ENCODE measurements at places on chromosomes 12 and 14.

DNA sequence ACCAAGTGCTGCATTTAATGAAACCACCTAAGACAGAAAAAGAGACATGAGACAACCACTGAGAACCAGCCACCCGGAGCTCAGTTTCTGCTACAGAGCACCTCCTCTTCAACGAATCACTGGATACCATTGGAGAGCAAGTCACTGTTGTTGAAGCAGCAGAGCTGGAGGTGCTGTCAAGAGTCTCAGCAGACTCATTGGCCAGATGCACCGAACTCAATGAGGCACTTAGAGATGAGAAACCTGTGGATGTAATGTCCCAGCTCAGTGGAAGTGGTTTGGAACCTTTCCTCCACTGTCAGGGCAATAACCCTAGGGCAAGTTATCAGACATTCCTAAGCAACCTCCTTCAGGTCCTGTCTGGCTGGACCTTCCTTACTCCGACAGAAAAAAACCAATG lies 13.1 kb downstream of the NPC2 start:
- DNase-seq: no peak

DNA sequence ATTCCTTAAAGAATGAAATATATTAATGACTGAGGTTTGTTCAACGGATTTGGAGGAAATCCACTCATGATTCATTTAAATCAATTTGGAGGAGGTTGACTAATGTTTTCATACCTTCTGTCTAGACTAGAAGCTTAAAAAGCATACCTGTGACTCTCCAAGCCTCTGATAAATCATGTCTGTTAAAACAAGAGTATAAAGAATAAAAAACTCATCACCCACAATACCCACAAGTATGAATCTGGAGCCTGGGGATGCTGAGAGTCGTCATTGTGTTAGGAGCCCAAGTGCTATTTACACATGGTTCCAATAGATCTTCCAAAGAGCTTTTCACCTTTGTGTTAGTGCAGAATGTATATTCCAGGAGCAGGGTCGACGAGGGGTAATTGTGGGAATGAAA lies 86.8 kb upstream of the ADAMTS20 start:
- no peak for DNase-seq

GRCh38 chr12:1502379-1502720 lies 92.0 kb downstream of the FBXL14 start:
- DNase-seq: no peak

DNA sequence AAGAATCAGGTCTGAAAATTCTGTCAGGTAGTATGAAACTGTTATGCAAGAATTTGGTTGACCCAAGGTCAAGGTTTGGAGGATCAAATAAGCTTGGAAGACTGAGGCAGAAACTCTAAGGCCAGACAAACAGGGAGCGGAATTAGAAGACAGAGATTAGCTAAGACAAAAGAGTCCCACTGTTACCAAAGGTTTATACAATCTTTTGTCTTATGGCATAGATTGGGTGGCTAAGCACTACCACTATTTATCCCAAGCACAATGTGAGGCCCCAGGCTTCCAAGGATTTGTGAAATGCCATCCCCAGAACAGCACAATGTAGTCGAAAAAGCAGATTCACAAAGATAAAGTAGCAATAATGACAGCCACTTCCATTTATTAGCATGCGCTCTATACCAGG lies 311.2 kb downstream of the SEC23A start:
- no peak for DNase-seq

GRCh38 chr14:76227450-76228050 lies 75.8 kb downstream of the GPATCH2L start:
- no peak for DNase-seq

DNA sequence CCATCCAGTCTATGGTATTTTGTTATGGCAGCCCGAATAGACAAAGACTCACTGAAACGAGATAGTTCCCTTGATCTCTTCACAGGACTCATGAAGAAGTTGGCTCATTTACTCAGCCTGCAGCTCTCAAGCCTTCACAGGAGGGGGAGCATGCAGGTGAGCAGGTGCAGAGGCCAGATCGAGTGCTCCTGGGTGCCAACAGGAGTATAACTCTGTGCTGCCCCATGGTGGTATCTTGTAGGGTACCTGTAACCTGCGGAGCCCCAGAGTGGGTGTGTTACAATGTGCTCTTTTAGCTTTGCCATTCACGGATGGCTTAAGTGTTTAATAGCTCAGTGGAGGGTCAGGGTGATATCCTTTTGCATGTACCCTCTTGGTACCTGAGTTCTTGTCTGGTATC lies 159.5 kb downstream of the METTL25 start:
- DNase-seq: no peak

GRCh38 chr12:92143686-92144630 lies 1.7 kb downstream of the BTG1 start:
- no peak for DNase-seq

GRCh38 chr12:62919838-62920237 lies 15.1 kb downstream of the PPM1H start:
- DNase-seq: no peak

DNA sequence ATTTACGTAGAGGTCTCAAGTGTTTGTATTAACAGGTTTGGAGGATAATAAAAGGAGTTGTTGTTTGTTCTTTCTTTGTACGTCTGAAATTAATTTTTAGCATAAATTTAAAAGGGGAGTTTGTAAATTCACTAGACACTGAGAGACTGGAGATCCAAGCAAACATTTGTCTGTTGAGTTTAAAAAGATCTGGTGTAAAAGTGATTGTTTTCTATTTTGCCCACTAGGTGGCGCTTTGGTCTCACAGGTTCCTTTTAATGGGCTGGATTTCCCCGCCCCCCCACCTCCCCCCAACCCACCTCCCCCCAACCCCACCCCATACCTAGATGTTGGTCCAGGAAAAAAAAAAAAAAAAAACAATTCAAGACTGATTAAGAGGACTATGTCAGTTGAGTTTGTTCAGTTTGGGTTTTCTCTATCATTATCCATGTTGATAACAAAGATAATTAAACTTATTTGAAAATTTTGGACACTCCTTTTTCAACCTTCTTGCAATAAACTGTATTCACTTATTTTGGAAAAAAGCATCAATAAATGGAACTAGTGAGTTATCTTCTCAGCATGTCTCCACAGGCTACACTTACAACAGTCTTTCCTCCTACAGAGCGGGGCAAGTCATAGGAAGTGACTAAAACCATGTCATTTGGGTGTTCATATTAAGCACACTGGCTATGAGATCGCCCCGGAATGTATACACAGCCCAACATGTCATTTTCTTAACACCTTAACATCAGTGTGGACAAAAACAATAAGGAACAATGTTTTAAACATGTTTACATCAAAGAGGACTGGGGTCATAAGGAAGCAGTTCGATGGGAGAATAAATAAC lies 841.1 kb downstream of the NRXN3 start:
- DNase-seq: no peak

GRCh38 chr14:104882991-104883660 lies 18.1 kb downstream of the CEP170B start:
- DNase-seq: no peak

DNA sequence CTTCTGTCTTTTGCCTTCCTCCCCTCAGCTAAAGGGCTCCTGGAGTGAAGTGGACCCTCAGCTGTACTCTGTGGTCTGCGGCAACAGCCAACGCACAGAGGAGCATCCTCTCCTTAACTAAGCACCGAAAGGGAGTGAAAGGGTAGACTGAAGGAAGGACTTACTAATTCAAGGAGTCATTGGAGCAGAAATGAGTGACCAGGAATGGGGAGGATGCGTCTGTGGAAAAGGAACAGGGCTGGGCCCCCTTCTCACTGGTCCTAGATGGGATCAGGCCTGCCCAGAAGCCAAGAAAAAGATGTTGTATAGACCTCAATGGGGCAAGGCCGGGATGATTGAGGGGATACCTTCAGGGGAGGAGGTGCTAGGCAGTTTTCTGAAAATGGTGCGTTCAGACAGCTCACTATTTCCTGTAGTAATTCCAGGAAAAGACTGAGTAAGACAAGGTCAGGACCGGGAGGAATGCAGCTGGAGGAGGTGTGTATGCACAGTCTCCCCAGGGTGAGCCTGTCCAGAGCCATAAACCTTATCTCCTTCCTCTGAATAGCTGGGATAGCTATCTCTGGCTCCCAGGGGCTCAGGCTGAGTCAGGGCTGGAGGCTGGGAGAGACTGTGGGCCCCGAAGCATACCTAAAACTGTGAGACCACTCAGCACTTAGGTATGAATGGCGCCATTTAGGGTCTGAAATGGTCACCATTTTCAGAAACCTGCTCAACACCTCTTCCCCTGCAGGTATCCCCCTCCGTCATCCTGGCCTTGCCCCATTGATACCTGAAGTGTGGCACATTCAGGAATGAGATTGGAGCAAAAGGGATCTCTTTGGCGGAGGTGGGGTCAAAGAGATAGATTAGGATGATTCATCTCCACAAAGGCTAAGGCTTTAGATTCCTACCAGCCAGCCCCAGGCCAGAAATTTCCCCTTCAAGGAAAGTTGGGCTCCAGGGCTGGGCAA lies 20.2 kb upstream of the KRT8 start:
- no peak for DNase-seq

DNA sequence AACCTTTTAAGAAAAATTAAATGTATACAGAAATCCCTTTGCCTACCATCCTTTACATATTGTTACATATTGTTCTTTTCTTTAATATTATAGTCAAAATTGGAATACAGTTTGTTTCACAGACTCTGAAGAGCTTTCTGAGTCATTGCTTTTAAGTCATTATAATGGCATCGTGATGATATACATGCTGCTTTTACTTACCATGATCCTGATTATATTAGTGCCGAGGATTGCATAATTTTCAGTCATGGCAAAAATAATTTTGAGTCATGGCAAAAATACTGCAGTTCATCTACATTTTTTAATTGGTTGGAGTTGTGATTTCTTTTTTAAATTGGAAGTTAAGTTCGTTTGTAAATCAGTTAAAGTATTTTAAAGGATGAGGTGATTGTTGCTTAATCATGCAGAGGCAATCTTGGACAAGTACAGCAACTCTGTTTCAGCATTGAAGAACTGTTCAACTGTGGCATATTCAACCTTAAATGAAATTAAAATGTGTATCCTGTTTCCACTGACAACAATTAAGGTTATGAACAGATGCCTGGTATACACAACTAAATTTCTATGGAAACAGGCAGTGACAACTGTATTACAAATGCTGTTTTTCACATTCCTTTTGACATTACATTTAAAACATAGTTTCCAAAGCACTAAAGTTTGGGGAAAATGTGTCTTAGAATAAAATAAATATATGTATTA lies 142.3 kb downstream of the PCNX1 start:
- DNase-seq: no peak

- DNase-seq: no peak
These were observed 26.7 kb downstream of the MED21 start for GRCh38 chr12:27048822-27049752.

DNA sequence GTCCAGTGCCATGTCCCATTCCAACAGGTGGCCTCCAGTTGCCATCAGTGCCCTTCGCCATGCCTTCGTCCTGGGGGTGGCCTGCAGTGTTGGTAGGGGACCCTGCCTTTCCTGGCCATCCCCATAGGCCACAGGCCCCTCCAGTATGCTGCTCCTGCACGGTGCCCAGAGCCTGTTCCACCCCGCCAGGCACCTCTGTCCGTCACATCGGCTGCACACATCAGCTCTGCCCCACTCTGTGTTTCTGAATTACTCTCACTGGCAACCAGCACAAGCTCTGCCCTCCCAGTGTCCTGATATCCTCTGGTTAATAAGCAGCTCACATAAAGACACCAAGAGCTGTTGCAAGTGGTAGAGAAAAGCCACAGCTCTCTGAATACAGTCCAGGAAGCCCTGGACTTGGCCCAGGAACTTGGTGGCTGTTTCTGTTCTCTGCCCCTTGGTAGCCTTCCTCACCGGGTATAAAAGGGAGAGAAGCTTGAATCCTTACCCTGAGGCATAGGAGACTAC lies 31.3 kb upstream of the ATP2A2 start:
- DNase-seq: no peak

- no peak for DNase-seq
These were observed 19.9 kb downstream of the LRTM2 start for GRCh38 chr12:1839956-1840951.

DNA sequence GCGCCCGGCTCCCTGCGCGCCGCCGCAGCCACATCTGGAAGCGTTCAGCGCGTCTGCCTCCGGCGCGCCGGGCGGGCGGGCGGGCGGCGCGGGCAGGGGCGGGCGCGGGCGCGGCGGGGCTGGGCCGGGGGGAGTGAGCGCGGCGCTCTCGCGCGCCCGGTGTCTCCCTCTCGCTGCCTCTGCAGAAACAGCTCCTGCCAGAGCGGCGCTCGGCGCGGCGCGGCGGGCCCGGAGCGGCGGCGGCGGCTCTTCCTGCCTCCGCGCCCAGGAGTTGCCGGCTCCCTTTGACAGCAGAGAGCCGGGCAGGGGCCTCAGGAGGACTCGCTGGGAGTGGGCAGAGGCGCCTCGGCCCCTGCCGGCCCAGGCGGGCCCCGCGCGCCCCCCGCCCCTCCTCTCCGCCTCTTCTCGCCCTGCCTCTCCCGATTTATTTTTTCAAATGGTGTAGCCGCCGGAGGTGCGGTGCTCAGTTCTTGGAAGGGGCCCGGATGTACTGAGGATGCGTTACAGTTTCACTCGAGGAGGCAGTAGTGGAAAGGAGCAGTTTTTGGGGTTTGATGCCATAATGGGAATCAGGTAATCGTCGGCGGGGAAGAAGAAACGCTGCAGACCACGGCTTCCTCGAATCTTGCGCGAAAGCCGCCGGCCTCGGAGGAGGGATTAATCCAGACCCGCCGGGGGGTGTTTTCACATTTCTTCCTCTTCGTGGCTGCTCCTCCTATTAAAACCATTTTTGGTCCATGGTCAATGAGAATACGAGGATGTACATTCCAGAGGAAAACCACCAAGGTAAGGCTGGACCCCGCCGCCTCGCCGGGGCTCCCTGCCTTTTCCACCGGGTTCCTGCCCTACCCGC lies at the start of gene CACNA1C:
TSS of gene CACNA1C (plus strand) at position 162 of the 853 bp plus-strand sequence. CDS start at position 738, 576 bp downstream.
- no peak for DNase-seq

DNA sequence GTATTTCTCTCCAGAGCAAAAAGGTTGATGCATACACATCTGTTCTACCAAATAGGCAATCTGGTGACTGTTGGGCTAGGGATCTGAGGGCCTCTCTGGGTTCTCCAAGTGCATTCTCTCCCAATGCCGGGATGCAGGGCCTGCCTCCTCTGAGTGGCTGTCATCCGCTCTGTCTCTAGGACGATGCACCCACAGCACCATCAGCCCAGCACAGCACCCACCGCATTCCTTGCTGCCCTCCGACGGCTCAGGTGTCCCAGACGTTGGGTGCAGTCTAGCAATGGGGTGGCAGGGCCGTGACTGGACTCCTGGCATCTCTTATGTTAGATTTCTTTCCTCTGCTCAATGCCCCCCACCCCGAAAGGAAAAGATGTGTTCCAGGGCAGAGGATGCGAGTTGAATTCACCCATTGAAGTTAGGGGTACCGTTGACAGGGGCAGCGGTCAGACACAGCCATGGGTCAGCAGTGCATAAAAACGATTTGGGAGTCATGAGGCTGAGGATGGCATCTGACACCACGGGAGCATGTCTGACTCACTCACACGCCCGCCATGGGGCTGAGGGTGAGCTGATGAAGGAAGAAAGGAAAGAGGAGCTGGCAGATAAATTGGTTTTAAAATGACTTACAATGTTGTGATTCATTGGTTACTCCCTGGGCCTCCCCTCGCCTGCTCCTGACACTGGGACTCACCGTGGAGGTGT lies 93.2 kb upstream of the C14orf180 start:
- DNase-seq: no peak

DNA sequence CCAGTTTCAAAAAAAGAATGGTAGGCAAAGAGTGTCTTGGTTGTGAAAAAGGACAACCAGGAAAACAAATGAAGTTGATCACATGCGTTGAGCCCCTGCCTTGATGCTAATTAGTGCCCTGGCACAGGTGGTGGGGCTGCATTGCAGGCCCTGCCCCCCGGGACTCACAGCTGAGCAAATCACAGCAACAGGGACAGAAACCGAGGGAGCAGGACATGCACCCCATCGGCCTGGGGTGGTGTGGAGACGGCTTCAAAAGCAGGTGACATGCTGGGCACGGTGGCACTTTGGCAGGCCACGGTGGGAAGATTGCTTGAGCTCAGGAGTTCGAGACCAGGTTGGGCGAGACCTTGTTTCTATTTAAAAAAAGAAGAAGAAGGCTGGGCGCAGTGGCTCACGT lies 1.1 kb upstream of the PAPLN start:
- DNase-seq: no peak
